ENCODE measurements at places on chromosomes 2 and 18.

GRCh38 chr2:20223407-20224163, 1.3 kb downstream of the SDC1 start:
- no peak for DNase-seq

DNA sequence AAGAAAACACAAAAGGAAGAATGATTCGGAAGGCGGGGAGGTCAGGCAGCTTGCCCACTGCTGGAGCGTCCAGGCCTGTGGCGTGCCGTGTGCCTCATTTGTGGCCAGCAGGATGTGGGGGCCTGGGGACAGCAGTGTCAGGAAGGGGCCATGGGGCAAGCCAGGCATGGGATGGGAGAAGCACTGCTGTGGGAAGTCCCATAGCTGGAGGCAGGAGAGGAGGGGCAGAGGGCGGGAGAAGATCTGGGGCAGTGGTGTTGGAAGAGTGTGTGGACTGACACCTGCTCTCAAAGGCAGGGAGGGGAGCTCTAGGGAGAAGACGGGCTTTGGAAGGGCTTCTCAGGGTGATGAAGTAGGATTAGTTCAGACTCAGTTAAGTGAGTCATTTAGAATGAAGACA, 133.7 kb downstream of the ACOXL start:
- DNase-seq: no peak

- no peak for DNase-seq
Observed at GRCh38 chr2:9167718-9168657, 38.6 kb upstream of the ASAP2 start.

- DNase-seq: no peak
Observed at GRCh38 chr2:168231609-168232241, 15.7 kb downstream of the STK39 start.

All from stimulated activated CD8-positive, alpha-beta memory T cell treated with anti-CD3 and anti-CD28 coated beads, Interleukin-2, amount 100 ng/mL, for 1 hour (primary cell).